ENCODE measurements at places on chromosomes 2 and 18.
A peak's percentile ranks its signal among the peaks of the same experiment; 100 is the strongest.

- no peak for ATAC-seq
Observed at GRCh38 chr2:160132761-160133160, 67.3 kb downstream of the ITGB6 start.

DNA sequence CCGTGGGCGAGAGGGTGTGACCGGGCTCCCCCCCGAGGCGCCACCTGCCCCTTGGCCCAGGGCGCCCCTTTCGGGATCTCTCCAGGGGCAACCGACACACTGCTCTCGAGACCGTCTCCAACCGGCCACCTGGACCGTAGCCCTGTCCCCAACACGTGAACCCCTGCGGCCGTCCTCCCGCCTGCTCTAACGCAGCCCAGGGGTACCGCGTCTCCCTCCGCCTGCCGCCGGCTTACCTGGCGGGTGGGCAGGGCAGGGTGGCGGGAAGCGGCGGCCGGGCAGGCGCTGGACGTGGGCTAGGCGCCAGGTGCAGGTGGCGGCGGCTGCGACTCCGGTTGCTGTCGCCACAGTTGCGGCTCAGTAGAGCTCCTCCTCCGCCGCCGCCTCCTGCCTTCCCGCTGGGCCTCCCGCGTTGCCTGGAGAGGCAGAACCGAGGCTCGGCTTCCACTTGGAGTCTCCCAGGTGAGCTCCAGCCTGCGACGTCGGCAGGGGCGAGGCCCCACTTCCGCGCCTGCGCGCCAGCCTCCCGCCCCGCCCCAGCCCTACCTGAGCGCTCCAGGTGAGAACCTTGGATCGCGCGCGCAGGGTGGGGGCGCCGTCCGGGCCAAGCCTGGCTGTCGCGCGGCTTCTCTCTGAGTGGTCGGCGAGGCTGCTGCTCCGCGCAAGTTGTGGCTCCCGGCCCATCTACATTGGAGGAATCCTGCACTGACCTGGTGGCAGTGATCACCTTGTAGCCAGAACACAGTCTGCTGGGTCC is at the start of gene GALNT3:
TSS of gene GALNT3 (minus strand) at position 469 of the 757 bp plus-strand sequence. CDS start 23,547 bp downstream, outside the sequence.
- ATAC-seq = no peak

DNA sequence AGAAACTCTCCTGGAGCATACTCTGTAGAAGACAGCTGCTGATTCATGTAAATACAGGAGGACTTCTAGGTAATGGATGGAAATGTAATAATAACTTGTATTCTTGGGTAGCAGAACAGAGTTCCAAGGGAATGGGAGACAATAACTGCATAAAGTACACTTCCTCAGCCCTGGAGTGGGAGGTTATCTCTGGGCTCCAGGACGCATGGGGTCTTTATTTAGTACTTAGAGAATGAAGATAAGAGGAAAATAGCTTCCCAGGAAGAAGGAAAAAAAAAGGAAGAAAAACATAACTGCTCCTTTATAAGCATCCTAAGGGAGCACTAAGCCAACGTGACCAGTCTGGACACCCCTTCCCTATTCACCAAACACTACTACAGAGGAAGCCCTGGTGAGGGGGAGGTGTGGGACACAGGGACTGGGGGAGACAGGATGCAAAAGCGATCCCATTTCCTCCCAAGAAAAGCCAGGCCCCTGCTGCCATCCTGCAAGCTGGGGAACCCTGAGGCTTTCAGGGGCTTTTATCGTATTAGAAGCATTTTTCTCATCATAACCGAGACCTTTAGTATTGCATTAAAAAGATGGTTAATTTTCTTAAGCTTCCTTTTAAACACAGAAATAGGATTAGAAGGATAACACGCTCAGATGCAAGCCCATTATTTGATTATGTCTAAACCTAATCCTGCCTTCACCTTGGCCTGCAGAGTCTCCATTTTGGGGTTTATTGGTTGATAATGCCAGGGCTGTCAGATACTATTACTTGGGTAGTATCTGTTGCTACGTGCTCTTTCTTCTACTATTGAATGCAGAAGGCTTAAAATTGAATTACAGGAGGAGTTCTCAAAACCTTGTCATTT is 78.5 kb downstream of the KLF7 start:
- peak; percentile 38 for ATAC-seq

- peak; percentile 81 for ATAC-seq
Observed at GRCh38 chr2:238970553-238971081, 122.7 kb downstream of the TWIST2 start.

DNA sequence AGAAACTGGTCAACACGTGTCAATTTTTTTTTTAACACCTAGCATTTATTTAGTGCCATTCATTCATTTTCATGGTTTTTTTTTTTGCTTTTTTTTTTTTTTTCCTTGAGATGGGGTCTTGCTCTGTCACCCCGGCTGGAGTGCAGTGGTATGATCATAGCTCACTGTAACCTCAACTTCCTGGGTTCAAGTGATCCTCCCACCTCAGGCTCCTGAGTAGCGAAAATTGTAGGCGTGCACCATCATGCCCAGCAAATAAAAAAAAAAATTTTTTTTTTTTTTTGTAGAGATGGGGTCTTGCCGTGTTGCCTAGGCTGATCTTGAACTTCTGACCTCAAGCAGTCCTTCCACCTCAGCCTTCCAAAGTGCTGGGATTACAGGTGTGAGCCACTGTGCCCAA is 21.1 kb downstream of the USP14 start:
- no peak for ATAC-seq

DNA sequence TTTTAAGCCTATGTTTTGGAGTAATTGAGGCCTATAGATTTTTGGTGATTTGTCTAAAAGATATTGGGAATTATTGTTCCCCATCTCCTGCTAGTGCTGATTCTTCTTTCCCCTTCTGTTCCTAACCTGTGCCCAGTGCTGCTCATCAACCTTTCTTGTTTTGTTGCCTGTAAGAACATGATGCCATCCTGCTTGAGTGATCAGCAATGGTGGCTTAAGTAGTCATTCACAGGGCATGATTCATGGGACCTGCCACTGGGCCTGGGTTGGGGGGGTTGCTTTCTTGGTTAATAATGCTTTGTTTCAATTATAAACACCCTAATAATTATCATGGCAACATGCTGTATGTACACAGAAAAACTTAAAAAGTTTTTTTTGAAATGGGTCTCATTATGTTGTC is 562.9 kb upstream of the SETBP1 start:
- no peak for ATAC-seq

DNA sequence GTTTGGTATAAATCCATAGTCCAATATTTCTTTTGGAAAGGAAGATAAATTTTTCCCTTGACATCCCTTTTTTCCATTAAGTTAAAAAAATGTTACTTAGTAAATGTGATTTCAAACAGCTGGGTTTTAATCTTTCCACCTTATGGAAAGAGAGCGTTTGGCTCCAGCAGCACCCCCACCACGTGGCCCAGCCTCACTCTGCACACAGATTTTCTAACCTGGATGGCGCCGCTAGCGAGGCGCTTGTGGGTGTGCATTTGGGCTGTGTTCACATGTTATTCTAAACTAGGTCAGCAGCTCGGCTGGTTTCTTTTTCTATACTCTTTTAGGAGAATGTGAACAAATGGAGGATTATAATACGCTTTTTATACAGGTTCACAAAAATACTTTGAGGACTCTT is 218.0 kb downstream of the LDLRAD4 start:
- ATAC-seq = no peak

DNA sequence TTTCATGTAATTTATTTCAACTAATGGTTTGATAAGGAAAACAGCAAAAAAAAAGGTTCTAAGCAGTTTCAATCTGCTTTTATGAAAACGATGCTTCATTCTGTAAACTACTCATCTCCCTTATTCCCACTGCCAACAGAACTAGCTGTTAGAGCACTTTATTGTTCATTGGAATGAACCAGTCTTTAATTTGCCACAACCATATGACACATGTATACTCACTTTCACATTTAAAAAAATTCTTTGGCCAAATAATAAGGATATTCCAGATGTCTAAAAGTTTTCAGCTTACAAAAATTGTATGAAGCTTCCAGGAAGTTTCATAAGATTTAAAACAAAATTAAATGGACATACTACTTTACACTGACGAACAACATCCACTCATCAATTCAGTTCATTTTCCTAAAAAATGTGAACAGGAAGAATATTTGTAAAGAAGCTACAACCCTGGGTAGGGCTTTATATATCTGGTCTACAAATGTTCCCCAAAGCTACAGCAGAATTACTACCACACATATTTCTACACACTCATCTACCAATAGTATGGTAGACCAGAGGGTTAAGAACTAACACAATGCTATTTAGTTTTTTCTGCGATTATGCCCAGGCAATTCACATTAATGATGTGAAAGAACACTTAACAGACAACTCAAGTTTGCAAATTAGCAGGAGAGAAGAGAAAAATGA is 37.7 kb downstream of the ZNF521 start:
- no peak for ATAC-seq

GRCh38 chr18:49052891-49053644 is 102.3 kb upstream of the SMAD7 start:
- peak; percentile 86 for ATAC-seq

GRCh38 chr2:27060323-27060722 is 8.9 kb downstream of the AGBL5 start:
- no peak for ATAC-seq

- ATAC-seq = no peak
Observed at GRCh38 chr18:24974431-24974830, 377.5 kb downstream of the ZNF521 start.

DNA sequence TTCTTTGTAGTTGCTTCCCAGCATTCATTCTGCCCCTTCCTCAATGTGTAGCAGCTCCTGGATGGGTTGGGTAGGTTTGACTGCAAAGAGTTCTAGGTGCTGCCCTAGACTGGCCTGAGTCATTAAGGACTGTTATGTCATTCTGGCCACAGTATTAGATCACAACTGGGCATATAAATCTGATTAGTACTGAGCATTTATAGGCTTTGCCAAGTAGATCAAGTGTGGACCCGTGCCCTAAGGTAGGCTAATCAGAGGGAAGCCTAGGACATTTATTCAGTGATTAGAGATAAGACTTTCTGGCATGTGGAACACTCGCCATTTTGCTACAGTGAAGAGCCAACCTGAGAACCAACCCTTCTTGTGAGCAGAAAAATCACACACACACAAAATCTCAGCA is 2.7 kb downstream of the KATNAL2 start:
- ATAC-seq = no peak

DNA sequence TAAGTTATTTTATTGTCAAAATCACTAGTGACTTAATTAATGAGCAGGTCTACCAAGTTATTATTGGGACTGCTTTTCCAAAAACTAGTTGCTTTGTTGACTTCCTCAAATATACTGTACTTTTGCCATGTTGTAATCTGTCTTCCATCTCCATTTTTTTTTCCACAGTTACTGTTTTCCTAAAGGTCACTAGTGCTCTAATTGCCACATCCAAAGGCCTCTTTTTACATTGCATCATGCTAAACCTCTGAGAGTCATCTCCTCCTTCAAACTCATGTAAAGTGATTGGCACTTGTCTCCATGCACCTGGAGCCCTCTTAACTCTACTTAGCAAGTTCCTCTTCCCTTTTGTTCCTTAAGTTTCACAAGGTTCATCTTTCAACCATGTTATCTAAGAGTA is 11.8 kb downstream of the PMAIP1 start:
- ATAC-seq = no peak

- no peak for ATAC-seq
Observed at GRCh38 chr2:34291076-34291475, 692.0 kb upstream of the FAM98A start.

DNA sequence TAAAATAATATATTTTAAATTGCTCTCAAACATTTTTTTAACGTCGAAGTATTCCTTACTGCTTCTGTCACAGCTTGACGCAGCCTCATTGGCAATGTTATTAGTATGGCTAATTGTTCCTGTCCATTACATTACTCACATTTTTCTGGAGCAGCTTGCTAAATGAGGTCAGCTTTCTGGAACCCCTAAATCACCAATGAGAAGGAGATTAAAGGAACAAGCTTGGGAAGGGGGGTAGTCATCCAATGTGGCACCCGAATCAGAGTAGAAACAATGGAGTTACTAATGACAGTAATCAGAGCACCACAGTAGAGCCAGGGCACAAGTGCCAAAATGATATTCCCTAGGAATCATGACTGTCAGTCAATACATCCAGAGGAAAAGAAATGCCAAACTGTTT is 5.1 kb downstream of the NEUROD1 start:
- ATAC-seq = no peak

- no peak for ATAC-seq
Observed at GRCh38 chr2:65605743-65606058, 173.3 kb upstream of the SPRED2 start.

- ATAC-seq = no peak
Observed at GRCh38 chr2:187091664-187092063, 242.7 kb upstream of the ZSWIM2 start.

Data from SK-N-SH treated with all-trans-retinoic acid at 6 μM for 48 hours (cell line).